T-helper 17 cell (primary cell): ENCODE measurements at places on chromosomes 11 and 22.

- DNase-seq, result no peak
Observed at GRCh38 chr11:72263361-72263760, 19.4 kb upstream of the PHOX2A start.

DNA sequence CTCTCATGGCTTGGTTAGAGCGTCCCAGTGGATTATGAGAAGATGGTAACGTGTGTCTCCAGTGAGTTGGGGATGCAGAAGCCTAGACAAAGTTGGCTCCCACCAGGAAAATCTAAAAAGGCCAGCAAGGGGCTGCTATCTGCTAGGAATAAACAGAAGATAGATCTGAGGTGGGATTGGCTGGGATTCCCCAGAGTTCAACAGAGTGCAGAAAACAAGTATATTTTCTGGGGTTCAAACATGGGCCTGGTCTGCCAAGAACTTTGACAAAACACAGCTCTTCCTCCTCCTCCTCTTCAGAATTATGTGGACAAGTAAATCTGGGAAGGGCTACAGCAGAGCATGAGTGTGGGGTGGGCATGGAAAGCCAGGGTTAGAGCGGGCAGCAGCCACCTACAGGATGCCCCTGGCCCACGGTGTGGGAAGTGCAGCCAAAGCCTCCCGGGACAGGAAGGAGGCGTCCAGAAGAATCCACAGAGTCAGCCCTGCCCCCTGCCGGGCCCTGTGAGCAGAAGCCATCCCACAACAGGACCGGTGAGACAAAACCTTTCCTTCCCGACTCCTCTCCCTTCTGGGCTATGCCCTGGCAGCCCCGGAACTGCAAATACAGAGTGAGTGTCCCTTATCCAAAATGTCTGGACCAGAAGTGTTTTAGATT, 67.1 kb downstream of the CD82 start:
- DNase-seq, result no peak

DNA sequence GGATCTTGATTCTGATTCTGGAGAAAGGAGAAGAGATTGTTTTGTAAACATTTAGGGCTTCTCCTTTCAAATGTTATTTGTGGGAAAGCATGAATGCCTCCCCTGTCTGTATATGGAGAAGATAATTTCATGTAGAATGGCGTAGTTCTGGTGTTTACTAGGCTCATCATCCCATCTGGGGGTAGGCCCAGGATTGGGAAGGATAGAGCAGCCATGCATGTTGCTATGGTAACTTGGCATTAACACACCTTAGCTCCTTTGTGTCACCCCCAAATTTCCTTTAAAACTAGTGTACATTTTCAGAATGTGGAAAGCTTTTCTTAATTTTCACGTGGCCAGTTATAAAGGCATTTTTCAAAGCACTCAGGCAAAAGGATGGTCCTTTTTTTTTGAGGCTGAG, 57.5 kb upstream of the EED start:
- DNase-seq, result no peak

- no peak for DNase-seq
Observed at GRCh38 chr11:110716361-110716760, 4.1 kb upstream of the ARHGAP20 start.

- DNase-seq, result no peak
Observed at GRCh38 chr11:9208726-9209501, 56.2 kb downstream of the DENND5A start.

DNA sequence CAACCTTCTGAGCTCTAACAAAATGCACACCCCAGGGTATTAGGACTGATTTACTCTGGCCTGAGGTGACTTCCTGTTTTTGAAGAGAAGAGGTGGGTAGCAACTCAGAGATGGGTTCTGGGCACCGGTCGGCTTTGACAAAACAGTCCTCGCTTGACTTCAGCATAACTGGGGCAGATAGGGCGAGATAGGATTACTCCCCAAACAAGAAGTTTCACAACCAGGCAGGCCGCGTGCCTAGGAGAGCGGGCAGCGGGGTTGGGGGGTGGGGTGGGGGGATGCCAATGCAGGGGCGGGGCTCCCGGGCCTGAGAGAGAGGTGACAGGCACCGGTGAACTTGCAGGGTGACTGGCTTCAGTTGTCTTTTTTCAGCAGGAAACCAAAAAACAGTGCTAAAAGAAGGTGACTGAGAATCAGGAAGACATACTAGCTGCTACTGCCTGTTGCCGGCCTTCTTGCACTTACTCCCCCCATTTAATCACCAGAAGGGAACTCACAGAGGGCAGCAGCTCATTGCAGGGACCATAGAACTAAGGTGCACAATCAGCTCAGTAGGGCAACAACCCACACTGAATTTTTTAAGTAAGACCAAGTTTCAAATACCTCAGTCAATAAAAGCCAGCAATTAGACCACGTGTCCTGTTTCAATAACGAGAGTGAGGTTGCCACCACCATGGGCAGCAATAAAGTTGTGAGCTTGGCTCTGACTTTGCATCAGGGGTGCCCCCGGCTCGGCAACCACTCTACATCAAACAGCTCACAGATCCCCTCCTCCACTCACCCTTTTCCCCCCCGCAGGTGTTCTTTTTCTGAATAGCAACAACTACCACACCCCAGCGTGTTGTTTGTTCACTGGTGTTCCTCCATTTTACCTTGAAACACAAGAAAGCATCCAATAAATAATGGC, 37.2 kb upstream of the ETS1 start:
- peak; percentile 35 for DNase-seq

DNA sequence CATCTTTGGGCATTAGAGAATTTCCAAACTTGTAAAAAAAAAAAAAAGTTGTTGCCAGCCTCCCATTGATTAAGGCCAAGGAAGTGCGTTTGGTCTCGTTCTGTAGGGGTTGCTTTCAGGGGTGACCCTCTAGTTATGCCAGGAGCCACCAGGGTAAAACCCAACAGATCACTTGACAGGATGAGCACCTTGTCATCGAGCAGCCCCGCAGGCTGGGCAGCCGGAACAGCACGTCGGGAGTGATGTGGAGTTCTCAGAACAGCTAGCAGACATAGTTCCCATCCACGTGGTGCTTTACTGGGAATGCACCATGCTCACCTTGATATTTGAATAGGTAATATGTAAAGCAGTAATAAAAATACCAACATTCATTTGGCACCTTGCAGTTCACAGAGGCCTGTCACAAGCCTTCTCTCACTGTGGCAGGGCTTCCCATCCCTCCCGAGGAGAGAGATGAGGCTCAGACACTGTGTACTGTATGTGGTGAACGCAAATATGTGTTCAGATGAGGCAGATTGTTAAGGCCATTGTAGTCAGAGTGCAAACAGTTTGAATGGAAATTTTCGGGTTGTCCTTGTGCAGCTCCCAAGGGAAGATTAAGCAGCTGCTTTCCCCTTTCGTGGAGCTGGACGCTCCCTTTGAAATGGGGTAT, 70.9 kb upstream of the SORL1-AS1 start:
- no peak for DNase-seq

DNA sequence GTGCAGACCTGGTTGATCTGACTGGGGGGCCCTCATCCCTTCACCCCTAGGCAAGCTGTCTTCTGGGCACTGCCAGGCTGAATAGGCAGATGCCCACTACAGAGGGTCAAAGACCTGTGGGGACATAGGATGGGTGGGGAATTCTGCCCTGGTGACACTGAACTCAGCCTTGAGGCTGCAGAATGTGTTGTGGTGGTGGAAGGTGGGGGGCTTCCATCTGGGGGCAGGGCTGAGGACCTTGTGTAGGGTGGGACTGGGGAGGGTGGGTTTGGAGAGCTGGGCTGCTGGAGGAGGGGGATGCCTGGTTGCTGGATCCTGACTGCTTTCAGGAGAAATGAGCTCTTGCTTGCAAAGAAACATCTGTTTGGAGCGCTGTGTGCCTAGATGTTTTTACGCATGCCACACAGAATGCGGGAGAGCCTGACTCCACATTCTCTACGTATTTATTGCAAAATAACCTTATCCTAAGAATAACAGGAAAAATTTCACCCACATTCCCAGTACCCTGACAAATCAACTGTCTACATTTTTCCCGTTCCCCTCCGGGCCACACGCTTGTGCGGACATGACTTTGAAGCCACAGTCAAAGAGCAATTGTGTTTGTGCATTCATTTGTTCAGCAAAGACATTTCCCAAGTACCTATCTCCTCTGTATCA, 18.3 kb downstream of the SMIM38 start:
- no peak for DNase-seq

DNA sequence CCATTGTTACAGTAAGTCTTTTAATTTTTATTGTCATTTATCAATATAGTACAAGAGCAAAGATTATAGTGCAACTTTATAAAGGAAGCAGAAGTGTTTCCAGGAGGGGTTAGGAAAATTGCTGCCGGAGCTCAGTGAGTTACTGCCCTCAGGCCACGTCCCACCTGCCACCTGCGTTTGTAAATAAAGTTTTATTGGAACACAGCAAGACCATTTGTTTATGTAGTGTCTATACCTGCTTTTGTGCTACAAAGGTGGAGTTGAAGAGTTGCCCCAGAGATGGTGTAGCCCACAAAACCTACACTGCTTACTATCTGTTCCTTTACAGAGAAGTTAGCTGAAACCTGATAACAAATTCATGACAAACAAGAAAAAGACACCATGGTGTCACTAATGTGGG, 437.8 kb upstream of the B3GAT1 start:
- DNase-seq, result no peak

- no peak for DNase-seq
Observed at GRCh38 chr11:46778416-46778815, 59.4 kb downstream of the F2 start.

- no peak for DNase-seq
Observed at GRCh38 chr22:41745968-41746367, 46.7 kb downstream of the MEI1 start.

GRCh38 chr11:46666516-46666915, 33.9 kb downstream of the ARHGAP1 start:
- no peak for DNase-seq

DNA sequence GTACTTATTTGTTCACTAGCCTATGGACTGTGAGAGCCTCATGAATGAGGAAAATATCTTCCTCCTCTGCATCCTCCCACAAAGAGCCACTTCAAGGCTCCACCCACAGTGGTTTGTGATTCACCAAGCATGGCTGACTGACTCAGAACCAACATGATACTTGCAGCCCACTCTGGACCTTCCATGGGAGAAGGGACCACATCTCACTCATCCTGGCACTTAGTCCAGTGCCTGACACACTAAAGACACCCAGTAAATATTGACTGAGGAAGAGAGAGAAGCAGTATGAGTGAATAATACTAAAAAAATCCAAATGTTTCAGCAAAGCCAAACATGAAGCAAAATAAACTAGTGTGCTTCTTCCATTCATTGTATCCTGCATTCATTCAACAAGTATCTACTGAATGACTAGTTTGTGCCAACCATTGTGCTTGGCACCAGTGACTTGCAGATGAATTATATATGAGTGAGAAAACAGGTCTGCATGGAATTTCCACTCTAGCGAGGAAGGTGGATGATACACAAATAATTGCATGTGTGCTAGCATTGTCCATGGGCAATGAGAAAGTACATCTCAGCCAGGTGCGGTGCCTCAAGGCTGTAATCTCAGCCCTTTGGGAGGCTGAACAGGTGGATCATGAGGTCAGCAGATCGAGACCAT, 54.9 kb upstream of the BLID start:
- no peak for DNase-seq

DNA sequence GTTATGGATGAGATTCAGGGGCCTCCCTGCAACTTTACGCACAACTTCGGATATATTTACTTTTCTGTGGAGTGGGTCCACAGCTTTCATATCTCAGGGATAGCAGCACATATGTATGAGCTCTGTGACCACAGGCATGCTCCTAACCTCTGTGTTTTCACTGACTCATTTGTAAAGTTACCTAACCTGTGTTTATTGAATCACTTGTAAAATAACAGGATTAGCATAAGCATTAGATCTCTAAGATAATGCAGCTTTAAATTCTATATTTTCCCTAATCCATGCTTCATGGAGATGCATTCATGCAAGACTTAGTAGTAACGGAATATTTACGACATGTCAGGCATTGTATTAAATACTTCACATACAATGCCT, 47.9 kb upstream of the DDI1 start:
- DNase-seq, result no peak

GRCh38 chr11:83087035-83087434, 15.3 kb upstream of the RAB30 start:
- no peak for DNase-seq

DNA sequence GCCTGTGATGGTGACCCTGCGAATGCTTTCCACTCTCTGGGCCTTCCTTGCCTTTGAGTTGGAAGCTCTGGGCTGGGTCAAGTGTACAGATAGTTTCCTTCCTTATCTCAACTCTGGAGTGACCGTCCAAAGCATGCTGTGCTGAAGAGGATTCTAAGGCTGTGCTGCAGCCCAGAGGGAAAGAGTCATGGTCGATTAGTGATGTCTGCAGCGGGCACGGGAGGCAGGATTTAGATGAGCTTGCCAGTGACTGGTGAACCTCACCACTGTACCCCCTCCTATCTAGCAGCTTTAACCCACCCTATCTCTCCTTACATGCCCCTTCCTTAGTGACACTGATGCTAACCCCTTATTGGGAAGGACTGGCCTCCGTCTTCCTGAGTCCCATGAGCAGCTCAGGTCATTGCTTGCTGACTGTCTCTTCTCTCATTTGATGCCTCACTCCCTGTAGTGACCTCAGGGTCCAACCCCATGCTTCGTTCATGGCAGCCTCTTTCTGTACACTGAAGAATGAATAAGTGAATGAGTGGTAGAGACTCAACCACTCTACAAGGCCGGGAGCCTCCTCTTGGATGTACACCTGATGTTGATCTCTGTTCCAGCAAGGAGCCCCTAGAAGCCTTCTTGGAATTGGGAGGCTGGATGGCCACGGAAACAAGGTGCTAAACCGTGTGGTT, 6.7 kb downstream of the GNAZ start:
- DNase-seq, result no peak

- DNase-seq, result no peak
Observed at GRCh38 chr22:43901976-43902643, 10.3 kb upstream of the PNPLA5 start.

DNA sequence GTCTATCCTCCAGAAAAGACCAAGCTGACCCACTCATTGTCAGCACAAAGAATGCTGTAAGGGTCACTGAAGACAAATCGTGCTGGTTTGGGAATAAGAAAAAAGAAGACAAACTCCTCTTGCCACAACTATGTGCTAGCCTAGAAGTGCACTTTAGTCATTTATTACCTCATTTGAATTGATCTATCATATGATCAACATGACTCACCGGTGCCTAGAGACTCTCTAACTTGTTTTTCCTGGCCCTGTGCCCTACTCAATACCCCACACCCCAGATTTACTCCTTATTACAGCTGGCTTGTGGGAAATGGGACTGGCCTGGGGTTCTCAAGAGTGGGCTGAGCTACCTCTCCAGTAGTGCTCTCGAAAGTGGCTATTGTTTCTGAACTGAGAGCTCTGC, 35.9 kb upstream of the HORMAD2 start:
- no peak for DNase-seq

- no peak for DNase-seq
Observed at GRCh38 chr22:30535182-30535581, 11.4 kb downstream of the SEC14L6 start.

GRCh38 chr11:8234910-8235309, 28.8 kb downstream of the LMO1 start:
- DNase-seq, result no peak

- no peak for DNase-seq
Observed at GRCh38 chr22:26981541-26981940, 324.2 kb downstream of the MIAT start.
